ENCODE measurements at places on chromosomes 7 and 10.
A peak's percentile ranks its signal among the peaks of the same experiment; 100 is the strongest.

GRCh38 chr10:98307916-98308541 lies 40.0 kb upstream of the LOXL4 start:
- no peak for DNase-seq

GRCh38 chr7:91270372-91270771 lies 6.1 kb downstream of the FZD1 start:
- DNase-seq, result no peak

DNA sequence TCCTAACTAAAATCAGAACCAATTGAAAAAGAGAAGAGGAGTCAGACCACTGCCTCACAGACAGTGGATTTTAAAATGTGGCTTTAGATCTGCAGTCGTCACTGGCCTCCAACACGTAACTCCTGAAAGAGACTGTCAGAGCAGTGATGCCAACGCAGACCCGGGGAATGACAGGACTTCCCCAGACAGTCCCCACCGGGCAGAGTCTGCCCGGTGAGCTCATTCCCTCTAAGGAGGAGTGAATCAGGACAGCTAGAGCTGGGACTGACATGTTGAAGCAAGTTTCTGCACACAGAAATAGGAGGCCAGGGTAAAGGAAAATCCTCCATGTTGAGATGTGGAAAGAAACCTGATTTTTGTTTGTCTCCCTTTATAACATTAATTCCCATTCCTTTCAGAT lies 105.0 kb downstream of the TES start:
- no peak for DNase-seq

DNA sequence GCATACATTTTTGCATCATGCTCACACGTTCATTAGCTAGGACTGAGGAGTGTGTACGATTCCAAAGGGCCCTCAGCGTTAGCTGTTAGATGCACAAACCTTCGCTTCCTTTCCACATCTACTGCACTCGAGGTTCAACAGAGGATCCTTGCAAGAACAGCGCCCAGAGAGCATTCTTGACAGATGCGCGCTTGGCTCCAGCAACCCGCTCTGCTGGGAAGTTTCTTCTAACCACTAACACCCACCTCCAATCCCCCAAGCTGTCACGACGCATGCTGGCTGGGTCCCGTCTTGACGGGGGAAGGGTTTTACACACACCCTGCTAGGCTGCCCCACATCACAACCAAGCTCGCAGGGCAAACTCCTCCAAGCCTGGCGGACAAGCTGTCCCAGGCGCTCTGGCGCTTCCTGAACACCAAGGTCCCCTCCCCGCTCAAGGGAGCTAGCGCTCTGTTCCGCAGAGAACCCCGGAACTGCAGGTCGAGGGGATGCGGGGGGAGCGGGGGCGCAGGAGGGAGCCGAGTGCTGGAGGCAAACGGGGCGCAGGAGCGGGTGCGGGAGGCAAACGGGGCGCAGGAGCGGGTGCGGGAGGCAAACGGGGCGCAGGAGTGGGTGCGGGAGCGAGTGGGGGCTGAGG lies 653 bp upstream of the ADRB1 start:
- DNase-seq, result no peak

- DNase-seq, result no peak
Observed at GRCh38 chr7:115678086-115678982, 352.2 kb downstream of the TFEC start.

GRCh38 chr10:1754506-1755153 lies 17.3 kb upstream of the ADARB2 start:
- no peak for DNase-seq

DNA sequence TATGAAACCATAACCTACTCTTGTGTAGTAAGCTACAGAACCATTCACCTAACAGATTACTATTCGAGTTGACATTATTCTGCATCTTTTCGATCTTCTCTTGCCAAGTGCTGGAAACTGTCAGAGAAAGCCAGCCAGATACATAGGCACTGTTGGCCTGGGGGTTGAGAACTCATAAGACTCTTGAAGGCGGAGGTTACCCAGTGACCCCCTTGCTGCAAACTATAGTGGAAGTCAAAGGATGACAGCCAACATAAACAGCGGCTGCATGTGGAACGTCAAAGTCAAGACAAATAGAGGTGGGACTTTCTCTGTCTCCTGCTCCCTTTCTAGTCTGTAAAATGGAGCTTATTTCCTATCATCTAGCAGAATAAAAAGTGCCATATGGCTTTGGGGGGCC lies 394.2 kb downstream of the LRMDA start:
- DNase-seq, result no peak

DNA sequence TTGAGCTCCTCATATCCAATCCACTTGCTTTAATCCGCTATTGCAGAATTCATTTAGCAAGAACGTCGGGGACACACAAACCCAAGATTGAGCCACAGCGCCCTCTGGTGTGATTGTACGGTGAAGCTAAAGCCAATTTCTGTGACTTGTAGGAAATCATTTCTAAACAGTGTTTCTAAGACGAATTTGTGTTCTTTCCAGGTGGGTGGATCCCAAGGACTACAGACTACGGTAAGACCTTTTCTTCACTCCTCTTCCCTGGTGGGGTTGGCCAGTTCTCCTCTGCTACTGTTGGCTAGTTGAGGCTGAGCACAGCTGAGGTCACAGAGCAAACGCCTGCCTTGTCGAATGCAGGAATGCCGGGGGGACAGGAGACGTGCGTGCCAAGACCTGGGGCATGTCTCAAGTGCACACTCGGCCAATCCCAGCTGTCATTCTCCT lies 5.2 kb downstream of the DMBT1 start:
- peak; percentile 69 for DNase-seq

GRCh38 chr10:122113945-122114747 lies 125.2 kb downstream of the TACC2 start:
- DNase-seq, result no peak

DNA sequence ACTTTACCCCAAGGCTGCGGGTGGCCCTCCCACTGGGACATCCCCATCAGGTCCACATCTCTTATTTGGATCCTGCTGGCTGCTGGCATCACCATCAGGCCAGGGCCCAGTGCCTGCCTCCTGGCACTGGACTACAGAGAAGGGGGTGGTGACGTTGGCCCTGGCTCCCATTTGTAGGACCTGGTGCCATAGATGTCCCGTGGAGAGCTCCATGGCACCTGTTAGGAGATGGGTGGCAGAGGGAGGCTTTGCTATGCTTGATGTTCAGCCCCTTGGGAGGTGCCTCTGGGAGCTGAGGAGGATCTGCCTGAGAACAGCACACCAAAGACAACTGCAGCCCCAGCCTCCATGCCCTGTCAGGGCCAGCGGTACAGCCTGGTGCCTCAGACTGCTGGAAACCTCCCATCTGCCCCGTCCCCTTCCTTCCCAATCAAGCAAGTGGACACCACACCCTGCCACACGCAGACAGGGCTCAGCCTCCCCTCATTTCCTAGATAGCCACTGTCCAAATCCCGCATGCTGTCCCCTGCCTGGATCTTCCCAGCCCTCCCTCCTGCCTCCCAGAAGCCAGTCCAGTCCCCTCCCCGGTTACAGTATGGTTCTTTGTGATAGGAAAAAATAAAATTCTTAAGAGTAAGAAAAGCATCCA lies 230.0 kb upstream of the GRB10 start:
- DNase-seq, result peak; percentile 24

DNA sequence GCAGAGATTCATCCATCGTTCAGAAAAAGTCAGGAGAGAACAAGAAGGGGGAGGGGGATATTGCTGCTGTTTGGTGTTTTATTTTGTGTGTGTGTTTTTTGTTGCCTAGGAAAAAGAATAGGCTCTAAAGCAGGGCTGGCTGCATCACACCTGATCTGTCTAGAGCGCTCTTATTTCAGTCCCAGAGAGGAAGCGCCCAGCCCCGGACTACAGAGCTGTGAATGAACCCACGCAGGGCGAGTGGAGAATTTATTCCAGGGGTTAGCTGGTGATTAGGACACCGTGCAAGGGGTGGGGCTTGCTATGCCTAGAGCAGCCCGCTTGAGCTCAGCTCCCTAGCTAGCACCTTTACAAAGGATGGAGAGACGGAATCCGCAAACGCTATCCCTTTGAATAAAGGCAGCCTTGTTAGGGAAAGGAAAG lies 621 bp upstream of the FAM13C start:
- DNase-seq, result peak; percentile 41

- DNase-seq, result no peak
Observed at GRCh38 chr10:106499448-106499847, 665.1 kb downstream of the SORCS1 start.

- DNase-seq, result no peak
Observed at GRCh38 chr10:11882646-11883375, 59.7 kb downstream of the PROSER2 start.

- DNase-seq, result no peak
Observed at GRCh38 chr10:60974463-60975149, 30.6 kb upstream of the RHOBTB1 start.

DNA sequence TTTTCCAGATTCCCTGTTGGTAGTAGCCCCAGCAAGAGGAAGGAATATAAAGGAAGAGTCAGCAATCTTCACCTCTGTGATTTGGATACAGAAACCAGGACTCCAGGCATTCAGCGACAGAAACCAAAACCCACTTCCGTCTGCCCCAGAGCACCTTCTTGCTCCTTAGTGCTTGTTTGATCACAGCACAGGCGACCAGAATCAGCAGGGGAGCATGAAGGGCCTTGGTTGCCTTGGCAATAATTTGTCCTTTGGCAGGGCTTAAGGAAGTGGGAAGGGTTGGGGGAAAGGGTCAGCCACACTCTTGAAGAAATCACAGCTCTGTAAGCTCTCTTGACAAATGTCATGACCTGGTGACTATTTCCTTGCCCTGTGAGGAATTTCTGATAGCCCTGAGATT lies 379.6 kb downstream of the OTUD1 start:
- no peak for DNase-seq

DNA sequence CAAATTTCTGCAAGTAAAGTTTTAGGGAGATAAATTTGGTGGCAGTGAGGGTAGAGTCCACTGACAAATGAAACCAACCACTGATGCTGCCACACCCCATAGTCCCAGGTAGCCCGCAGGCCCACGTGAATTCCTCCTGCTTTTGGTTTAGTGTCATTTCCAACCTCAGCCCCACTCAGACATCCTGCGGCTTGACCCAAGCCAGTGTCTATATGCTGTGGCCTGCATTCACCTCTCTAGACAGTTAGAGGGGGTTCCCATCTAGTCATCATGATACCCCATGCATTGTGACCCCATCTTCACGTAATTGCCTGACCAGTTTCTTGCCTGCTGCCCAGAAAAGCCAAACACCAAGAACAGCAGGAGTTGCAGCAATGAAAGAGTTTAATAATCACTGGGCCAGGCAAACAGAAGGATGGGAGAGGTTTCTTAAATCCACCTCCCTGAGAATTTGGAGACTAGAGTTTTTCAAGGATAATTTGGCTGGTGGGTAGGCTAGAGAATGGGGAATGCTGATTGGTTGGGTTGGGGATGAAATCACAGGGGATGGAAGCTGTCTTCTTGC lies 332.0 kb upstream of the GALNT17 start:
- DNase-seq, result no peak

DNA sequence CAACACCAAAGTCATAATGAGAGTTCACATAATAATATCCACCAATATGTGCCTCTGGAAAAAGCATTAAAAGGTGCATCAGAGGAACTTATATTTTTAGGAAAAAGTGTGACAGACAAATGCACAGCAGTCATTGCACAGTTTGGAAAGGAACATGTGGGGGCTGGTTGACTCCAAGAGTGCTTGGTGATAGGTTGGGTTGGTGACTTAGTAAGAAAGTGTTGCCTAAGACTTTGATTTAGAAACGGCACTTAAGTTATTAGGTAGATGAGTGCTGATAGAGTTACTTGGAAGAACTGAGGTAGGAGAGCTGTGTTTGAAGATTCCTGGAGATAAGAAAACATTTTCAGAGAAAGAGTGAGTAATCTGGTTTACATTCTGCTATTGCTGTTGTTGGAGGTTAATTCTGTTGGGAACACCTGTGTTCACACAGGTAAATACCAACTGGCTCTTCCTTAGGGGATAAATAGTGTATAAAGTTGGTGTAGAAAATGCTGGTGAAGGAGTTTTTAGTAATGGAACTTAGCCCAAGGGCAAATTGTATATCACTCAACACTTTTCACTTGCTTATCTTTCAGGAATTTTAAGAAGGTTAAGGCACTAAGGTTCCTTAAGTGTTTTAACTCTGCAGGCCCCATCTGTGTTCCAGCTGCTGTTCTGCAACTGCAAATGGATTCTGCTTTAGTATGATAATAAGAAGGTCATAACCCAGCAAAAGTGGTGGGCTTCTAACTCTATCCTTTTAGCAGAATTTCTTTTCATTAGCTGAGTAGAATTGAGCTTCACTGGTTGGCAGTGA lies 196.1 kb downstream of the NSUN6 start:
- DNase-seq, result no peak

DNA sequence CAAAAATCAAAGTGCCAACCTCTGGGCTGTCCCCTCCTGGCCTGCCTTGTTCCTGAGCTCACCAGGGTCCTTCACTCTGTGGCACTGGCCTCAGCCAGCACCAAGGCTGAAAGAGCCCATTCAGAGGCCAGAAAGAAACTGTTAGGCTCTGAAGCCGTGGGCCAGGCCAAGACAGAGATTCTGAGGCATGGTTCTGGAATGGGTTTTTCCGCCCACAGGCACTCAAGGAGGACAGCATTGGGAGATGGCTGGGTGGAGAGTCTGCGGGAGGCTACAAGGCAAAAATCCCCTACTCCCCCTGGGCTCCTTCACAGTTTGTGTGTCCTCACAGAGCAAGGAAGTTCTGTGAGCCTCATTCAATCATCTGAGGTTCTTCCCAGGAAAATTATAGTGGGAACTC lies 31.7 kb downstream of the GRIFIN start:
- DNase-seq, result no peak

DNA sequence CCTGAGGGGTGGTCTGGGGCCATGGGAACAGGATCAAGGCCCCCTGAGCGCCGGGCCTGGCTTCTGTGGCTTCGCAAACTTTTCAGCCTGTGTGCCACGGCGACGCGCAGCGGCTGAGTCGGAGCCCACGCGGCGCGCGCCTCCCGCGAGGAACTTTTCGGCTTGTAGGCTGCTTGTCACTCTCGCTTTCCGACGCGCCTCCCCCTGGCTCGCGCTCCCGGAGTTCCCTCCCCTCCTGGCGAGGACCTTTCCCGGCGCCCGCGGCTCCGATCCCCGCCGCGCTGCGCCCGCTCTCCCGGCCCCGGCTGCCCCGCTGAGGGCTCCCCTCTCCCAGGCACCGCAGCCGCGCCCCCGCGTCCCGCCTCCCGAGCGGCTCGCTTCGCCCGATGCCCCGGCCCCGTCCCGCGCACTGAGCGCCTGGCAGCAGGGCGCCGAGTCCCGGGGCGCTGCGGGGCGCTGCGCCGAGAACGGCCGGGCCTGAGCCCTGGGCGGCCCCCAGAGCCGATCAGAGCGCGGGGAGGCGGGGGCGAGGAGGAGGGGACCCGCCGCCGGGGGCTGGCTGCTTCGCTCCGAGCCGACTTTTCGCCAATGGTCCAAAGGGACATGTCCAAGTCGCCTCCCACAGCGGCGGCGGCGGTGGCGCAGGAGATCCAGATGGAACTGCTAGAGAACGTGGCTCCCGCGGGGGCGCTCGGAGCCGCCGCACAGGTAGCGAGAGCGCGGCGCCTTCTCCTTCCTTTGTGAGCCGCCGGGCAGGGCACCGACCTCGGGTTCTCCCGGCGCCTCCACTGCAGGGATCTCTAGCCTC lies at the start of gene CACNB2:
CACNB2 (plus strand) TSS at position 276 of the 808 bp plus-strand sequence.
- DNase-seq, result peak; percentile 37

Measured in liver (tissue), 10 donors.